Stimulated activated CD4-positive, alpha-beta T cell treated with anti-CD3 and anti-CD28 coated beads, Interleukin-1b, Interleukin-23, amount 100 ng/mL, for 1 hour (primary cell): ENCODE measurements at places on chromosomes 5 and 9.

GRCh38 chr5:10235350-10235749, 14.3 kb downstream of the ATPSCKMT start:
- DNase-seq = no peak

DNA sequence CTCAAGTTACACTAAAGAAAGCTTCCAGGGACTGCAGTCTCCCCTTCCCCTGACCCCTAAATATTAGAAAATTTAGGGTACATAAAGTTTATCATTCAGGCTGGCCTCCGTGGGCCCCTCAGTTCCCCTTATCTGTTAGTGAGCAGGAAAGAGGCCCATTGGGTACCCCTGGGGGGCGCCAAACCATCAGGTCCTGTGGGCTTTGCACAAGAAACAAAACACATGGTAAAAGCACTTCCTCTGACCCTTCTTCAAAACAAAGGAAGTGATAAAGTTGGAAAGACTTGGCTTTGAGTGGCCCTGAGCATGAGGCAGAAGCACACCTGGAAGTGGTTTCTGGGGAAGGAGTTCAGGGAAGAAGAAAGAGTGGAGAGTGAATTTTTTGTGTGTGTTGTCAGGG, 213.0 kb downstream of the SMARCA2 start:
- DNase-seq = no peak

GRCh38 chr9:99257723-99258389, 35.8 kb downstream of the SEC61B start:
- no peak for DNase-seq

DNA sequence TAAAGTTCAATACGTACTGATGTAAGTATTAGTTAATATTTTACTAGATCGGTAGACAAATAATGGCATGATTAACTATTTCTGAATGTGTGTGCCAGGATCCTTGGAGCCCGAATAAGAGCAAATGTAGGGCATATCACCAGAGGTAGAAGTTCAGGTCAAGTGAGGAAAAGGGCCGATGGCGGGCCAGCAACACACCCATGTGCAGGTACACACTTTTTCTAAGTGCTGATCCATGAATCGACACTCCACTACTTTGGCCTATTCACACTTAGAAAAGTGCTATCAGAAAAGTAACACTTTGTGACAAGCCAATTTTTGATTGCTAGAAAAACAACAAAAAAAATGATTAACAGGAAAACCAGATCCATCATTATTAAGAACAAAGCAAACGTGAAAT, 150.3 kb downstream of the AUH start:
- no peak for DNase-seq

DNA sequence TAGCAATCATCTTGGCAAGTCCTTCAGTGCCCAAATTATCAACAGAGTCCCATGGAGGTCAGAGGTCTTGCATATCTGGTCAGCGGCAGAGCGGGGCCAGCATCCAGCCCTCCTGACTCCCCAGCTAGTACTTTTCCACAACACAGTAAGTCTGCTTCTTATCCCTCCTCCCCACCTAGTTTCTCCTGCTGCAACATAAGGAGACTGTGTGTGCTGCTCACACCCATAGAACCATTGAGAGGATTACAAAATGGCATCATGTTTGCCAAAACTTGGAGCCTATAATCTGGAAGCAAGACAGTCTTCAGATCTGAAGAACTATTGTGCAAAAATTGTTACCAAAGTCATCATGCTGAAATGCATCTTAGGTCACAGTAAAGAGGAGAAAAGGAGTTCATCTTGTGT, 125.8 kb upstream of the ZNF366 start:
- no peak for DNase-seq

- no peak for DNase-seq
Observed at GRCh38 chr9:92077888-92078287, 37.3 kb downstream of the SPTLC1 start.

GRCh38 chr9:127095411-127095810, 27.0 kb downstream of the ANGPTL2 start:
- no peak for DNase-seq

DNA sequence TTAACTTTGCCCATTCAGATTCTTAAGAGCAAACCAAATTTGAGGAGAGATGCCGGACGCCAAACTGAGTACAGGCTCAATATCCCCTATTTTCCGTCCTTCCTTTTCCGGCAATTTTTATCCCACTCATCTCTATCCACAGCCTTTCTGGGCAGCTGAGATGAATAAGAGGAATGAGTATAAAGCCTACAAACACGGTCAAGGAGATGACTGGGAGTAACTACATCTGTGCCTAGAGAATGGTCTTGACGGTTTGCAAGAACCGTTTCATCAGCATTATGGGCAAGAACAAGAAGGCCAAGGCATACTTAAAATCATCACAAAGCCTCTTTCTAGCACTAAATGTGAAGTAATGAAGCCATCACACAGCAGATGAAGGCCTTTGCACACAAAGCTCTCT, 227.3 kb downstream of the DCP2 start:
- DNase-seq = no peak

- DNase-seq = no peak
Observed at GRCh38 chr9:7974335-7974960, 174.9 kb upstream of the DMAC1 start.

- DNase-seq = no peak
Observed at GRCh38 chr5:143271431-143271830, 132.1 kb downstream of the NR3C1 start.

- no peak for DNase-seq
Observed at GRCh38 chr5:77175231-77175630, 35.2 kb upstream of the PDE8B start.

DNA sequence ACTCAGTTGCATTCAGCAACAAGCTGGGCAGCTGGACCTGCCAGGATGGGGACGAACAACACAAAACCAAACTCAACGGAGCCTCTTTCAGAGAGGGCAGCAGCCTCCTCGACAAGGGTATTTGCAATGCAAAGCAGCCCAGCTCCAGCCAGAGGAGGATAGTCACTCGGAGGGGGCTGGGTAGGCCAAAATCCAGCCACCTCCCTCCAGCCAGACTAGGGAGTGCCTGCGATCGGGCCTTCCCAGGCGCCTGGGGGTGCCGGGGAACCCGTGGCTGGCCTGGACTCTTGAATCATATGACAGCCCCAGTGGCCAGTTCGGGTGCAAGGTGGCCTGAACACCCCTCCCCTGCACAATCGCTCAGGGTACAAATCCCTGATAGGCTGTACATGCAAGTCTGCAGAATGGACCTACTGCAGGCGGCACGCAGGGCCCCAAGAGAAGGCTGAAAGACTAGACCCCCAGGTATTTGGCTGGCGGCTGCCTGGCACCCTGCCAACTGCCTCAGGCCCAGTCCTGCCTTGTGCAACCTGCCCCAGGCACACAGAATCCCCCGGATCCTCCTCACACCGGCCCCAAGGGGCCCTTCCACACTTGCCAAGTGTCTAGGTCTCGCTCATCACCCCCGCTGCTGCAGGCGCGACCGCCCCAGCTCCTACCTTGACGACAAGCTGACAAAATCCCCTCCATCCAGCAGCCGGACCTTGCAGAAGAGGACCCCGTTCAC, 1.3 kb downstream of the EEIG1 start:
- no peak for DNase-seq

DNA sequence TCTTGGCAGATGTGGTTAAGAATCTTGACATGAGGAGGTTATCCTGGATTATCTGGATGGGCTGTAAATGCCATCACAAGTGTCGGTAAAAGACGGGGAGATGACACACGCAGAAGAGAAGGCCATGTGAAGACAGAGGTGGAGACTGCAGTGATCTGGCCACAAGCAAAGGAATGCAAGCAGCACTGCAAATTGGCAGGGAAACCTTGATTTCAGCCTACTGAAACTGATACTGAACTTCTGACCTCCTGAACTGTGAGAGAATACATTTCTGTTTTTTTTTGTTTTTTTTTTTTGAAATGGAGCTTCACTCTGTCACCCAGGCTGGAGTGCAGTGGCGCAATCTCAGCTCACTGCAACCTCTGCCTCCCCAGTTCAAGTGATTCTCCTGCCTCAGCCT, 92.4 kb upstream of the NFIL3 start:
- DNase-seq = no peak

GRCh38 chr5:89125372-89125771, 242.4 kb upstream of the MEF2C start:
- no peak for DNase-seq

DNA sequence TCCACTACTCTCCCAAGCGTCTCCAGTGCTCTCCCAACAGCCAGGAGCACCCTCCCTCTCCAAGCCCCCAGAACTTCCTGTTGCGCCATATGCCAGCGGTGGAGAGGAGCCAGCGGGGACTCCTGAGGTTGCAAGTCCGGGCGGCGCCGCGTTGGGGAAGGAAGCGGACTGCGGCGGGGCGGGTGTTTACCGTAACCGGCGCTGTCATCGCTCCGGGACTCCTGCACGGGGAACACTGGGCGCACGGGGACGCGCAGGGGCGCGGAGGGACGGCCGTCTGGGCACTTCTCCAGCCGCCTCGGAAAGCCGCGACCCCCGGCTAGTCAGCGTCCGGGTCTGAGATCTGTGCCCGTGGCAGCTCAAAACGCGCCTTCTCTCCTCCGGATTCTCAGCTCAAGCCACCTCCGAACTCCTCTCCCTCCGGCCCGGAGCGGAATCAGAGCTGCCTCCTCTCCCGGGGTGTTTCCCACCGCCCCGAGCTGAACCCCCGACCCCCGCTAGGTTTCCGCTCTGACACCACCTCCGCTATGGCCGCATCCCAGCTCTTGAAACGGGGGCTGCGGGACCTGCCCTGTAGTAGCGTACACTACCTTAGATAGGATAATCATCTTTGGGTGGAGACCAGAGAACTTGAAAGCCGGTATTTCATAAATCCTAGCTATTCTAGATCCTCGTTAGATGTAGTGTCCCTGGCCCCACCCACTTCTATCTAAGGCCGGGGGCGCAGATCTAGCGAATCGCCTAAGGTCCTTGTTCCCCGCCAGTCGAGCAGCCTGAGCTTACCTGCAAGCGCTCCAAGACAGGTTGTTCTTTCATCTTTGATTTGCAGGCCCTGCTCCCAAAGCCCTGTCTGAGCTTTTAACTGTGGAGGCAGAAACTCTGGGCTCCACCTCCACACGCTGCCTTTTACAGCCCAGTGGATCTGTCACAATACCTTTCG, at the start of gene TRPM6:
TSS of gene TRPM6 (minus strand) at position 881 of the 940 bp plus-strand sequence. CDS start at position 816, 65 bp downstream.
- no peak for DNase-seq

- no peak for DNase-seq
Observed at GRCh38 chr9:93192721-93193387, 8.9 kb downstream of the WNK2 start.

DNA sequence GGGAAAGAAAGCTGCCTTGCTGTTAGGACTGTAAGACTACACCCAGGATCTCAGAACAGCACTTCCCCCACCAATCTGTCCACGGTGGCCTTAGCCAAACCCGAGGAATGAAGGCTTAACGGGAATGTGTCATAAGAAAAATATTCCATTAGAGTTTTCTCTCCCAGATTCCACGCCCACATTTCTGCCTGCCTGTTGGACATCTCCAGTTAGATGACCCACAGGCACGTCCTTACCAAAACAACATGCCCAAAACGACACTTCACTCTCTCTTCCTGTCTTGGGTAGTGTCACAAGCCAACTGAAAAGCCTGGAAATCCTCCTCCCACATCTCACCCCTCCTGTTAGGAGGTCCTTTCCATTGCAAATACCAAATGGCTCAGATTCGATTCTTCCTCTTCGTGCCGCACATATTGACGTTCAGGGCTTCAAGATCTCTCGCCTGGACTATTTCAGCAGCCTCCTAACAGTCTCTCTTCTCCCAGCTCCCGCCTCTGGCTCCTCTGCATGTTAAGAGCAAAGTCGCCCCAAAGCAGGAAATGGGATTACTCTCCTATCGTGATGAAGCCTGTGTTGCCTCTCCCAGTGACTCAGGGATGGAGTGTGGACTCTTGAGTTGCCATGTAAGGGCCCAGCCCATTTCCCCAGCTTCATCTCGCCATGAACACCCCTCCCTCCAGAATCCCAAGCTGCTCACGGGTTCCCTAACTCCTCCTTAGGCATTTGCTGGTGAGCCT, 159.3 kb downstream of the NR3C1 start:
- no peak for DNase-seq

GRCh38 chr5:134174841-134175839, 1.6 kb downstream of the SKP1 start:
- no peak for DNase-seq

DNA sequence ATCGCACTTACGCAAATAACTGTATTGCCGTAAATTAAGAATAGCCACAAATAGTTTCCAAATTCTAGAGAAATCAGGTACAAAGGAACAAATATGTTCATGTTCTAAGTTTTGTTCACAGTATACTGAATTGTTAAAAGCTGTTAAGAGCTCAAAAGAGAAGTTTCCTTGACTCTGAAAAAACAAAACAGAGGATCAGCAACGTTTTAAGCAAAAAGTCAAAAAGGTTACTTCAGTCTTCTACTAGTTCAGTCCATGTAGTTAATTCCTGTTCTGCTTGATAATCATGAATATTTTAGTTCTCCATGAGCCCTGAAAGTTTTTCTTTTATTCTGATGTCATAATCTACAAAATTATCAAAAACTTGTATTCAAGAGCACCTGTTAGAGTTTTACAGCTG, 128.6 kb upstream of the MAST4 start:
- DNase-seq = no peak

DNA sequence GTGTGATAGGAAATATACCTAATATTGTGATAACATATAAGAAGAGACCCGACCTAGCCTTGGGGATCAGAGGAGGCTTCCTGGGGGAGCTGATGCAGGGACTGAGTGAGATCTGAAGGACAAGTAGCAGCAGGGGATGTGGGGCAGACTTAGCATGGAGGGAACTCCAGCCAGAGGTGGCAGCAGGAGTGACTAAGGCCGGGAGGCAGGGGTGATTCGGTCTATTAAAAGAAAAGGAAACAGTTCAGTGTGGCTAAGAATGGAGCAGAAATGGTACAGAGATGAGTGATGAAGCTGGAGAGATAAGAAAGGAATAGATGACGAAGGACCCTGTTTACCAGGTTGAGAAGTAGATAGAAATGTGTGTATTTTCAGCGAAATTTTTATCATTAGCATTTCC, 408.8 kb downstream of the ENC1 start:
- DNase-seq = no peak

- DNase-seq = no peak
Observed at GRCh38 chr9:87525546-87526303, 28.1 kb downstream of the DAPK1 start.

DNA sequence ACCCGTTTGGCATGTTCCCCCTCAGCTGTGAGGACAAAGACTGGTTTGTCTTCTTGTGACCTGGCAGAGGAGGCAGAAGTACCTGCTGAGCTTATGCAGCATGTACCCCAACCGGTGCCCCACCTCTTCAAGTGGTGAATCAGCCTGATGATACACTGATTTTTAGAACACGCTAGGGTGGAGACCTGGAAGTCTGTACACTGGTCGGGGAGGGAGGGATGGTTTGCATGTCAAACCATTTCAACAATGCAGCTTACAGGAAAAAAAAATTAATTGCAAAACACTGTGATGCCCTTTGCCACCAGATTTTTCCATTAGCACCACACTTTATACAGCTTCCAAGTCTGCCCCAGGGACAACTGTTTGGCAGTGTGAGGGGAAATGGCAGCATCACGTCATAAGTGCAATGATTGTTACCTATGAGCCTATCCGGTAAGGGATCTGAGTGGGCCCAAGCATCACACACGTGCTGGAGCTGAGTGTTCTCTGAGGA, 155.1 kb upstream of the DMRT1 start:
- DNase-seq = no peak

GRCh38 chr9:7243838-7244237, 486.1 kb downstream of the KDM4C start:
- DNase-seq = no peak

GRCh38 chr9:5493679-5494511, 16.4 kb upstream of the PDCD1LG2 start:
- no peak for DNase-seq

- no peak for DNase-seq
Observed at GRCh38 chr5:56481428-56482357, 248.6 kb upstream of the ANKRD55 start.
